Activated T-cell treated with anti-CD3 and anti-CD28 coated beads, Interleukin-2, amount 50 U/mL, for 48 hours (primary cell): ENCODE measurements at places on chromosomes 7 and 10.

GRCh38 chr10:86936661-86937501 is 20.5 kb downstream of the MMRN2 start:
- no peak for DNase-seq

- no peak for DNase-seq
Observed at GRCh38 chr10:74969093-74969492, 142.4 kb upstream of the SAMD8 start.

DNA sequence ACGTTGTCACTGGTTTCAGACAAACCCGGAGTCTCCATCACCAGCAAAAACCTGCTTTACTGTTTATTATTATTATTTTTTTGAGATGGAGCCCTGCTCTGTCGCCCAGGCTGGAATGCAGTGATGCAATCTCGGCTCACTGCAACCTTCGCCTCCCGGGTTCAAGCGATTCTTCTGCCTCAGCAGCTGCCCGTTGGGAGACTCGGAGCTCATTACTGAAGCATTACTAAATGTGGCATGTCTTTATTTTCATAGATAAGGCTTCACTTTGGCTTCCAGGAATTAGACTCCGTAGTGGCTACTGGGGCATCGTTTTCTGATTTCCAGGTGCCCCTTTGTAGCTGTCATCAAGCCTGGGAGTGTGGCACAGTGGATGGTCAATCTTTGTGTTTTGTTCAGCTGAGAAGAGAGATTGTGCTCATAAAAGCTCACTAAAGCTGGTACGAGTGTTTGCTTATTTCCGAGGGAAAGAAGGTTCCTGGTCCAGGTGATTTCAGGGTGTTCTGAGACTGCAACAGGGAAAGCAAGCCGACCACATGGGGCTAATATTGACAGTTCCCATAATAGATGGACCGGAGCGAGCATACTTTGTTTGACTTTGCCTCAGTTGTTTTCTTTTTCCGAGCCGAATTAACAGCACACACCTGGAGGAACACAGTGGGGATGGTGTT is 163.1 kb downstream of the CAMK1D start:
- no peak for DNase-seq

DNA sequence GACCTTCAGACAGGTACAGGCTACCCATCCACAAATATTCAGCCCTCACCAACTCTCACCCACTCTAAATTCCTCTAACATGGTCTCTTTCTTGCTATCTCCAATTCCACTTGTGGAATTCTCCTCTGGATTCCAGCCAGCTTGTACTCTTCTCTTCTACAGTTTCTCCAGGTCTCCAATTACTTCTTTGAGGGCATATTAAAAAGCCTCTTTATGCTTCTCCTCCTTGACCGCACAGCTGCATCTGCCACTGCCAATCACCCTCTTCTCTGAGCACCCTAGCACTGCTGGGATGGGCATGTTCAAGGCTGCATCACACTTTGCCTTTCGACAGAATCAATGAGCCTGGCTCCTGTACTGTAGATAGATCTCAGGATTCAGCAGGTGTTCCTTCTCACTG is 101.5 kb upstream of the ANKRD1 start:
- no peak for DNase-seq

DNA sequence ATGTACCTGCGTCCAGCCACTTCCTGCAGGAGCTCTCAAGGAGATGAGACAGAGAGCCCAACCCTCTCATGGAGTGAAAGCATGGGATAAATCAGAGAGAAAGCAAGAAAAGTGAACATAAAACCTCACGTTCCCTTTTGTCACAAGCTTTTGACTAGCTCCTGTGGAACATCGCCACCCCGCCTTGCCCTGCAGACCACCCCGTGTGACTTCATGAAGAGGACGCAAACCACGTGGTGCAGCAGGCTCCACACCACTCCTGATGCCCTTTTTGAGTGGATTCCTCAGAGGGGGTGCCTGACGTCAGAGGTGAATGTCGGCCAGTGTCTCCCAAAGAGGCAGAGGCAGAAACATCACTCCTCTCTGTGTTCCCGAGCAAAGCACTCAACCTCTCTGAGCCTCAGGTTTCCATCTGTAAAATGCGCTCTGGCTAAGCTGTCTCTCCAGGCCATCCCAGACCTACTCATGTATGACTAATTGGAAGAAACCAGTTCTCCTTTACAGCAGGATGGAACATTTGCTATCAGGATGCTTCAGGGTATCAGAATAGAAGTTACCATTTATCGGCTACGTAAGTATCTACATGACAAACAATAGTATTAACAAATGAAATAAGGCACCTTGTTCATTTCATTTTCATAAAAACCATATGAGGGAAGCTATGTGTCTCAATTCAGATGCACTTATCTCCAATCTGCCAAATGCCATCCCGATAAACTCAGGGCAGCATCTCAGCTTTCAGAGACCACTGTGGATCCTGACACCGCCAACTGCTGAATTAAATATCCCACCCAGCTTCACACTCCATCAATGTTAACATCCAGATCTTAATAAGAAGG is 5.3 kb downstream of the ZNF488 start:
- peak; percentile 7 for DNase-seq

DNA sequence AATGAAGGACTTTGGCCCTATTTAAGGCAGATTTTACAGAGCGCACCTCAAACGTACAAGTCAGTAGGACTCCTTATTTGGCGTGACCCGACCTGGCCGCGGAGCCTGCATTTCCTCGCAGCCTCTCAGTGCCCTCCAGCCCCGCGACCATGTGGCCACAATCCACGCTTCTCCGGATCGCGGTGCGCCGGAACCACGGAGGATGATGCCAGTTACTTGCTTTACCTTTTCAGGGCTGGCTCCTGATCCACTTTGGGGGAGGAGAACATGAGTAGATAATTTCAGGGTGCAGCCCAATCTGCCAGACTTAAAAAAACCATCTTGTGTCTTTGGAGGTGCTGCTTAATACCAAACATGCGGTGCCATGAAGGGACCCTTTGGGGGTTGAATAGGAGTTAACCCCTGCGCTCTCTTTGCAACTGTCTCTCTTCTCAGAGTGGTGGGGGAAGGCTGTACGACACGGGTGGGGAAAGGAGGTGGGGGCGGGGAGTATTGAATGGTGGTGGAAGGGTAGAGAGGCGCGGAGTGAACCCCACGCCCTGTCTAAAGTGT is 1.5 kb downstream of the FRAT1 start:
- peak; percentile 56 for DNase-seq

- no peak for DNase-seq
Observed at GRCh38 chr10:130363899-130364445, 227.8 kb downstream of the GLRX3 start.

GRCh38 chr10:104250371-104250770 is 4.3 kb upstream of the GSTO1 start:
- DNase-seq: no peak

DNA sequence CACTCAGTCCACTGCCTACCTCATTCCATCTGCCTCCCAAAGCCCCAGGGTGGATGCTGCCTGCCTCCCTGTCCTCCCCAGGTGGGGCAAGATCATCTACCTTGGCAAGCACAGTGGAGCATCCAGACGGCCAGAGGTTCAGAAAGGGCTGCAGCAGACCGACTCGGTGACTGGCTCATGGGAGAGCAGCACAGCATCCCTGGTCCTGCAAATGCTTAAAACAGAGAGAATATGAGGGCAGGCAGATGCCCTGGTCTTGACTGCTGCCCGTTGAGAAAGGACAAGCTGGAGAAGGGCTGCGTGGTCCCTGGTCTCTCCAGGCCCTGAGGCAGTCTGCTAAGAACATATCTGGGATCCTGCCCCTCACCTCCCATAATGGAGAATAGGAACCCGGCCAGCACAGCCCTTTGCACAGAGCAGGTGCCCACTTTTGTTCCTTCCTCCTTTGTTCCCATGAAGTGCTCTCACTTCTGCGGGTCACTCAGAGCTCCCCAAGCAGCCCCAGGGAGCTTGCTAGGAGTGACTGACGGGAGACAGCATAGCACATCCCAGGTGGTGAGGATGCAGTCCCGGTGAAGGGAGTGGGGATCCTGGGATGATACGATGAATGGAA is 1.4 kb downstream of the HPS1 start:
- no peak for DNase-seq

DNA sequence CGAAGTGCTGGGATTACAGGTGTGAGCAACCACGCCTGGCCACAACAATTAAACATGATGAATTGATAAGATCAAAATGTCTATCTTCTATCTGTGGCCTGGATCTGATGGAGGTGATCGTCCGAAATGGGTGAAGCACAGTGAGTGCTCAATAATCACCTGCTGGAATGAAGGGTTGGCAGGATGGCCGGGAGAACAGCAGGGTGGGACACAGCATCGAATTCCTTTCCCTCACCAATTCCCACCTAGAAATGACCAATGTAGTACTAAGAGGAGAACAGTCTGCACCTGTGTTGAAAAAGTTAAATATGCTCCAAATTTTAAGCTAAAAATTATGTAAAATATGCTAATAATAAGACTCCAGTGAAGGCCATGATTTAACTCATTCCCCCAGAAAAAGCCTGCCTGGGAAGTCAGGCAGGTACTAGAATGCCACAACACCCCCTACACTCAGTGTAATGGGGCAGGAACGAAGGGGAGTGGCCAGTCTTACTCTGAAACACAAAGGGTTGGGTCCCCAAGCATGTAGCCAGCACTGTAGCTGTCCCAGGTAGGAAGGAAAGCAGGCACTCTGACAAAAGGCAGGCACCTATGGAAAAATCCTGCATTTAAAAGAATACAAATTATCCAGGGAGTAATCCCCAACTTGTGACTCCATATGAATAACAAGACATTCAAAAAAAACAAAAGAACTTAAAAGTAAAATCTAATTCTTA is 110.3 kb downstream of the VPS41 start:
- no peak for DNase-seq
